ENCODE measurements at places on chromosomes 11 and 22.
A peak's percentile ranks its signal among the peaks of the same experiment; 100 is the strongest.

GRCh38 chr11:66183494-66184048 is 84.9 kb upstream of the RAB1B start:
- H3K36me3 ChIP-seq = no peaks in the 10 kb centered on the region
- H3K4me3 ChIP-seq = no peak overlapping the region
- H3K27me3 ChIP-seq = no peaks in the 10 kb centered on the region
- no peaks in the 10 kb centered on the region for H3K4me1 ChIP-seq

GRCh38 chr22:38213990-38214301 is 12.2 kb downstream of the MAFF start:
- no peaks in the 10 kb centered on the region for H3K36me3 ChIP-seq
- no peak for DNase-seq
- H3K4me1 ChIP-seq = peaks cover 10% of the 10 kb centered on the region
- H3K27ac ChIP-seq = no peak overlapping the region

- no peaks in the 10 kb centered on the region for H3K27me3 ChIP-seq
- H3K4me3 ChIP-seq = no peak overlapping the region
- no peak for DNase-seq
- H3K27ac ChIP-seq = no peak overlapping the region
- H3K4me1 ChIP-seq = no peaks in the 10 kb centered on the region
Measured at GRCh38 chr11:76107971-76108370, 98.3 kb downstream of the WNT11 start.

- no peak overlapping the region for H3K27ac ChIP-seq
- no peaks in the 10 kb centered on the region for H3K27me3 ChIP-seq
- peak; percentile 87 for DNase-seq
- no peaks in the 10 kb centered on the region for H3K4me1 ChIP-seq
Measured at GRCh38 chr11:33802194-33802950, 28.1 kb upstream of the FBXO3 start.

DNA sequence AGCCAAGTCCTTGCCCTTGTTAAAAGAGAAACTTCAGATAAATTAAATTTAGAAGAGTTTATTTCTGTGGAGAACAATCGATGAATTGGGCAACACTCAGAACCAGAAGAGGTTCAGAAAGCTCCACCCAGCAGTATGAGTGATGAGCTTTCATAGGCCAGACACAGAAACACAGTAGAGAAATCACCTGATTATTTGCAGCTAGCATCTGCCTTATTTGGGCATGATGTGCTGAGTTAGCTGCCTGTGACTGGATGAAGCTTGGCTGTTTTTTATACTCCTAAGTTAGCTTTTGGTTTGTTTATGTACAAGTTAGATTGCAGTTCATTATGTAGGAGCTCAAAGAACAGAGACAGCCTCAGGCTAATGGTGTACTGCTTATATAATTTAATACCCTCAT is 269.5 kb upstream of the SESN3 start:
- no peak for DNase-seq
- no peaks in the 10 kb centered on the region for H3K36me3 ChIP-seq
- no peaks in the 10 kb centered on the region for H3K27me3 ChIP-seq
- H3K4me3 ChIP-seq = no peak overlapping the region
- H3K4me1 ChIP-seq = peaks cover 8% of the 10 kb centered on the region
- H3K27ac ChIP-seq = no peak overlapping the region

- no peaks in the 10 kb centered on the region for H3K27me3 ChIP-seq
- no peak overlapping the region for H3K27ac ChIP-seq
- peaks cover 4% of the 10 kb centered on the region for H3K4me1 ChIP-seq
Measured at GRCh38 chr11:69489031-69489745, 7.7 kb downstream of the LINC01488 start.

Data from iPS DF 6.9 (cell line).